ENCODE measurements at places on chromosomes 5 and 9. TPM values are rescaled to one million over a fixed set of nuclear protein-coding genes. Genes with fewer than 3 reads are reported as not detected.

- no peak for DNase-seq
Measured at GRCh38 chr9:36903541-36904435, 130.3 kb downstream of the PAX5 start.

DNA sequence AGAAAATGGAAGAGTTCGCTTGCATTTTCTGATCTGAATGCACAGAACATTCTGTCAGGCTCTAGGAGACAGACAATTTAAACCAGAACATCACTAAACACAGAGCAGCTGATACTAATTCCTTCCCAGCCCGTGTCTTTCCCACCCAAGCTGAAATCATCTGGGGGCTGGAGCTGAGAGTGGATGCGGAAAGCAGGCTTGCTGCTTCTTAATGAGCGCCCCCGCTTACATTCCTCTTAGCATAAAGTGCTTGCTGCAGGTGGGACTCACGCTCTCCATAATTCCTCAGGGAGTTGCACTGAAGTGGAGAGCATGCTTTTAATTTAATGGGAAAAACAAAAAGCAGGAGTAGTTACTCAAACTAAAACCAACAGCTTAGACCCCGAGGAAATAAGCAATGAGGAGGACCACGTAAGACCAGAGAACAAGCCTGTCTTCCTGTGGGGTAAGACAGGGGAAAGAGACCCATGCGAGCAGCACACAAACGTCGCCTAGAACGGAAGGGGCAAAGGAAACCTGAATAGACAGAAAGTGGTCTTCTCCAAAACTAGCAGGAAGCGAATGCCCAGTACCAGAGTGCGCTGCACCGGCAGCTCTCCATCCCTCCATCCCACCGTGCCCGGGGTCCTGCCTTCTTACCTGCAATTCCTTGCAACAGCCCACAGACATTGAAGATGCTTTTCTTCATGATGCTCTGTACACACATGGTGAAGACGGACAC lies 139.3 kb downstream of the LHFPL2 start:
- DNase-seq, result no peak

DNA sequence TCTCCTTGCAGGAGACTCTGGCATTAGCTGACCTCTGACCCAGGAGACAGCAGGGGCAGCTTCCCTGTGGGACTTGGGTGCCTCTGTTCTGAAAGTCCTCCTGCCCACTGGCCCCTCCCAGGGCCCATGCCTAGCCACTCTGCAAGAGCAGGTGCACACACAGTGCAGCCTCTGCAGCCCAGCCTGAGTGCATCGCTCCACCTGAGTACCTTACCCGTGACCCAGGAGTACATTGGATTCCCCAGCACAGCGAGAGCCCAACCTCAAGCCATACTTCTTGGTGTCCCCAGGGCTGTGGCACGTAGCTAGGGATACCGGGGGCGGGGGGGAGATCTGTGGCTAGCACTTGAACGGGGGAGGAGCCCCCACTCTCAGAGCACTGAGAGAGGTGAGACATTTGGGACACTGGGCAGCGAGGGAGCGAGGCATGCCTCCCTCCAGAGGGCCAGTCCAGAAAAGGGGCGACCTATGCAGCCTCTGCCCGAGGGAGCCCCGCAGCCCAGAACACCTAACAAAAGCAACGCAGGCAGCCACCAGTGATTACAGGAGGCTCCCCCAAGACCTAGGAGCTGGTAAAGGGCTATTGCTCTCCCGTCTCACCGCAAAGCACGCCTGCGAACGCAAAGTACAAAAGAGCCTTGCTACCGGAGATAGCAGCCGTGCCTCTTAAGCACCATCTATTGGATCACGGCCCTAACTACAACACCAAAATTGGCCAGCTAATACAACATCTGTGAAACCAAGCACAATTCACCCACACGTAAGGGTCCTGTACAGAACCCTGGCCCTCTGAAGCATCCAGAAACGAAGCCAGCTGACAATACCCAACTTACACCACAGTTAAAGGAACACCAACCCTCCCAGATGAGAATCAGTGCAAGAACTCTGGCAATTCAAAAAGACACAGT lies 826 bp upstream of the PRDM9 start:
- DNase-seq, result no peak

DNA sequence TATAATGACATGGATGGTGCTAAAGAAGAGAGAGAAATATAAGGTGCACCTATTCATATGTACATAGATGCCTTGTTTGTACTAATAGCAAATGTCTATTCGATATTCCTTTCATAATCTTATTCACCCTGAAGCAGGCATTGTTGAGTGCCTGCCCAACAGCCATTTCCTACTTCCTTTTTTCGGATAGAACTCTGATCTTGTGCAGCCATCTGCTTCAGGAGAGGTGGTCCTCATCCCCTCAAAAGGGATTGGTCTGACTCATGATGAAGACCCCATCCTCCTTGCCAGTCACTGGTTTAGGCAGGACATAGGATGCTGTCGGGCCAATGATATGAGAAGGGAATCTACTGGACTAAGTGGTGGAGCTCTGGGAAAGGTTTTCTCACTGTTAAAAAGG lies 8.4 kb upstream of the RANBP3L start:
- no peak for DNase-seq

GRCh38 chr5:16712178-16712577 lies 95.4 kb upstream of the RETREG1 start:
- DNase-seq, result no peak

GRCh38 chr9:133375116-133375723 lies 640 bp downstream of the SURF4 start:
- DNase-seq, result no peak

DNA sequence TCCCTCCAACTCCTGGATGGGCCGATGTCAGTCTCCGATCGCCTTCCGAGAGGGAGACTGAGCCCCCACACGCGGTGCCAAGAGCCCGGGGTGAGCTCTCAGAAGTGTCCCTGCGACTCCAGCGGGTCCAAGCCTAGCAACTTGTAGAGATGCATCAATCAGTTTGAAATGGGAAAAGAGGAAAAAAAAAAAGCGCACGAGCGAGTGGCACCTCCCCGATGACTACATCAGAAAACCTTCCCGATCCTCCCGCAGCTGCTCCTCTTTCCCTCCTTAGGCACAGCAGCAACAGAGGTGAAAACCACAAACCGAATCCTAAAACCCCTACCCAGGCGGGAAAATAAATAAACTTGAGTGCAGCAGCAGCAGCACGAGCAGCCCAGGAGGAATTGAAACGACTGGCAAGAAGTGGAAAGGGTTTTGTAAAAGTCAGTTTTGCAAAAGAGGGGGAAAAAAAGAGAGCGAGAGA lies 1.0 kb upstream of the EFNA5 start:
- DNase-seq, result no peak

DNA sequence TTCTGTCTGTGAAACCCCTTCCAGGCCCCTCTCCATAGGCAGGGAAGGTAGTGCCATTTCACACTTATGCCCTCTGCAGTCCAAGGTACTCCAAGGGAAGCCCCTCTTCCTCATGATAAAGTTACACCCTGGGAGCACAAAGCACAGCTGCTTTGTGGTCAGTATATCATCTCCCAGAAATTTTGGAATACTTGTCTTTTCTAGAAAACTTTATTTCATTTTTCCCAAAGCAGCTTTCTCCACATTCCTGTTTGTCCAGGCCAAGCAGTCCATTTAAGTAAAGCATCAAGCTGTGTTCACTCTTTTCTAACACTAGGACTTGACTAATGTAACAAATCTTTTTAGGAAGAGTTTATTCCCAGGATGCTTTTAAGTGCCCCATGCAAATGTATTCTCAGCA lies 371.8 kb upstream of the RGMB start:
- no peak for DNase-seq

- DNase-seq, result no peak
Measured at GRCh38 chr5:67202828-67203227, 6.2 kb upstream of the CD180 start.

DNA sequence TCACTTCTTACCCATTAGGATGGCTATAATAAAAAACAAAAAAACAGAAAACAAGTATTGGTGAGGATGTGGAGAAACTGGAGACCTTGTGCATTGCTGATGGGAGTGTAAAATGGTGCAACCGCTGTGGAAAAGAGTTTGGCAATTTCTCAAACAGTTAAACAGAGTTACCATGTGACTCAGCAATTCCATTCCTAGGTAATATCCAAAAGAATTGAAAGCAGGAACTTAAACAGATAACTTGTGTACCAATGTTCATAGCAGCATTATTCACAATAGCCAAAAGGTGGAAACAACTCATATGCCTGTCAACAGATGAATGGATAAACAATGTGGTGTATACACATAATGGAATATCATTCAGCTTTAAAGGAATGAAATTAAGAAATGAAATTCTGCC lies 28.9 kb downstream of the DCP2 start:
- DNase-seq, result no peak

DNA sequence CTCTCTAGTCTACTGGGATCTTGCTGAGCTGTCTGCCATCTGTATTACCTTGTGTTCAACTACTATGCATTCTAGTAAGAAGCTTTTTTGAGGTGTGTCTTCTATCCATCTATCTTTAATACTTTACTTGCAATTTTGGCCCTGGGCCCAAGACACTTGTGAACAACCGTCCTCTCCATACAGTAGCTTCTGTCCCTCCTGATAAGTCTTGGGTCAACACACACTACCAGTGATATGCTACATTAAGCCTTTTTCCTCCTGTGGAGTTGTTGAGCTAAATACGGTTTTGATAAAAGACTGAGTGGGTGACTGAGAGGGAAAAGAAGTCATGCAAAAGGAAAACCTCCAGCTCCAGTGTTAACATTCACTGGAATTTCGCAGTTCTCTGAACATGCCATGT lies 133.3 kb upstream of the PCA3 start:
- no peak for DNase-seq

DNA sequence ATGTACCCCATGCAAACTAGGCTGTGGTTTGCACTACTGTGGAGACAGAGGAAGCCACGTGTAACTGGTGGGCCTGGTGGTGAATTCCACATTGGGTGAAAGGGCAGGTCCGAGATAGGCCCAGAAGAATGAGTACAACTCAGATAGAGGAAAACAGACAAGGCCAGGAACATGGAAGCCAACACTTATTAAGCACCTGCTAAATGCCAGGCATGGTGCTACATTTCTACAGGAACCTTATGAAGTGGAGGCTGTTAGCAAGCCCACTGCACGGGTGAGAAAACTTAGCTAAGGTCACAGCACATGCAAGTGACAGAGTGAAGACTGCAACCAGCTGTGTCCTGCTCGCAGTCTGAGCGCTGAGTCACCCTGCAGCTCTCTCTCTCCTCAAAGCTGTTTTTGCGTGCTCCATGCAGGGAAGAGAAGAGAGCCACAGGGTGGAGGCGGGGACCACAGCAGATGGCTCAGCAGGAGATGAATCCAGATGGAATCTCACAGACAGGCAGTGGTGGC lies 65.5 kb upstream of the SPTLC1 start:
- DNase-seq, result no peak

DNA sequence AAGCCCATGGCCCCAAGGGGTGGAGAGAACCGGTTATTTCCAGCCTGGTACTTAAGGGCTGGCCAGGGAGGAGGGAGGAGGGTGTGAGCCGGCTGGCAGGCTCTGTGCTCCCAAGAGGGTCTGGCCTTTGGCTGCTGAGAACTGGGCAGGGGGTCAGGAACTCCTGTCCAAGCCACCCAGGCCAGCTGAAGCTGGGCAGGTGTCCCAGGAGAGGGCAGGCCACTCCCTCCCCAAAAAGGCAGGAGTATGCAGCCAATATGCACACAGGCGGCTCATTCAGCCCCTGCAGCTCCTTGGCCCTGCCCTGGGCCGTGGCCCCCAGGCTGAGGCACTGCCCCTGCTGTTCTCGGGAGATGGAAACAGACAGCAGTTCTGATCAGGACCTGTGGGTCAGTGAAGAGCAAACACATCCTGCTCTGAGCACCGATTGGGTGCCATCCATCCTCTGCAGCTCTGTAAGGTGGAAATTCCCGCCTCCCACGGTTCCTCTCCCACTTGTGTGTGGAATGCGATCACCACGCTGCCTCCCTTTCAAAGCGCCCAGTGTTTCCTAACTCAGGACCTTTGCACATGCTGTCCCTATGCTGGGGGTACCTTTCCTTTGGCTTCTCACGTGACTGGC lies 17.1 kb upstream of the KIF12 start:
- no peak for DNase-seq

DNA sequence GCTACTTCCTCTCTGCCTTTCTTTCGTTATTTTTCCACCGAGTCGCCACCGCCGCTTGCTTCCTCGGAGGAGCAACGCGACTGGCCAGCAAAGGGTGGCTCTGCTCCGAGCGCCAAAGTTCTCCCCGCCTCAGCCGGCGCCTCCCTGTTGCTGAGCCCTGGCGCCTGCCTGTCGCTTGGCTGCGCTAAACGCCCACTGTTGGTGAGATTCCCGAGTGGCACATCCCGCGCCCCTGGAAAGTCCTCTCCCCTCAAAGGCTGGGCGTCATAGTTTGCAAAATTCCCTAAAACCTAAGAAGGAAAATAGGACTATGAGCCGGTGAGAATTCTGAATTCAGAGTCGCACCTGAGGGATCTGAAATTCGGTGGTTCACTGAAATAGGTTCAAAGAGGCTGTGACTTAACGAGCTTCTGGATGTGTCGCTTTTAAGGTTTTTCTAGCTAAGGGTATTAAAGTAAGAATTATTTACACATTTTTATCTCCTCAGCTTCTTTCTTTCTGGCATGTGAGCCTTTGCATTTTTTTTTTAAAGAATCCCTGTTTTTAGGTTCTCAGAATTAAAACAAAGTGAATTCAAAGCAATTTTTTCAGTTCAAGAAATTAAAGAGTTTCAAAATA lies at the start of gene GRIN3A:
TSS of gene GRIN3A (minus strand) at position 82 of the 618 bp plus-strand sequence. CDS start 668 bp downstream, outside the sequence.
- no peak for DNase-seq

DNA sequence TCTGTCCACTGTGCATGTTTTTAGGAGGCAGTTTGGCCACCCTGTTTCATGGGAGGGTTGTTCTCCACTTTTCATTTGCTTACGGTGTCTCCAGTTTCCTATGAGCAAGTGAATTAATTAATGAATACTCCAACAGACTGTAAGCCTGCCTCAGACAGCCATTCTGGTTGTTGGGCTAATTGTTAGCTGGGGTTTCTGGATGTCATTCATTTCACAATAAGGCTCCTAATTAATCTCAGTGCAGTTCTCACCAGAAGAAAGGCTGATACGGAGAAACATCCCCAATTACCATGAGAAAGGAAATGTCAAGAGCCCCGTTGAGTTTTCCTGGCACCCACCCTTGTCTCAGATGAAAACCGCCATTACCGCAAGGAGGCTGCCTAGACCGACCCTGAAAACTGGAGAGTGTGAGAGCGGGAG lies 75.8 kb downstream of the MAP1B start:
- no peak for DNase-seq

- no peak for DNase-seq
Measured at GRCh38 chr5:78008356-78008967, 232.3 kb upstream of the TBCA start.

DNA sequence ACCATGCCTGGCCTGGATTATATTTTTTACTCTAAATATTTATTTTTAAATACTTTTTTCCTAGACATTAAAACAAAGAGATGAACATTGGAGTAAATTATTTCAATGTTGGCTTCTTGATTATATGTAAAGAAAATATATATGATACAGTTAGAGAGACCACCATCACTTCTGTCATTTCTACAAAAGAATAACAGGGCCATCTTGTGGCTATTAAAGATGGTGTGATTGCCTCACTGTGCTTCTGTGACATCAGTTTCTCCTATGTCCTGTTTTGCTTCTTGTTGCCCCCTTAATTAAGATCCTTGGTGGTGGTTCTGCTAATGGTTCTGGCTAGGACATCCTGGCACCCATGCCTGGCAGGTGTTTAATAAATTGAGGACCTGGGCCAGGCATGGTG lies 32.9 kb downstream of the NDFIP1 start:
- DNase-seq, result no peak

IGFBPL1 gene
- total RNA-seq, result 0.30 TPM

PCDHGC4 gene
- total RNA-seq, result 5.8 TPM

KIAA0825 gene
- total RNA-seq, result 2.2 TPM

NDFIP1 gene
- 58.8 TPM for total RNA-seq

EFNA5 gene
- 40.9 TPM for total RNA-seq

PDGFRB gene
- total RNA-seq, result 54.6 TPM

C5orf58 gene
- not detected for total RNA-seq

PCDHGA2 gene
- 17.3 TPM for total RNA-seq
